A673 (cell line): ENCODE measurements at places on chromosomes 2 and 18. TPM values are rescaled to one million over a fixed set of nuclear protein-coding genes. Genes with fewer than 3 reads are reported as not detected.

The SLC38A11 gene
- not detected in 2 replicates for total RNA-seq

The CSRNP3 gene
- total RNA-seq, result 39.5 and 47.7 TPM in 2 replicates

The SLC11A1 gene
- total RNA-seq, result 0.09 TPM in 1 of 2 replicates, not detected in the other

DNA sequence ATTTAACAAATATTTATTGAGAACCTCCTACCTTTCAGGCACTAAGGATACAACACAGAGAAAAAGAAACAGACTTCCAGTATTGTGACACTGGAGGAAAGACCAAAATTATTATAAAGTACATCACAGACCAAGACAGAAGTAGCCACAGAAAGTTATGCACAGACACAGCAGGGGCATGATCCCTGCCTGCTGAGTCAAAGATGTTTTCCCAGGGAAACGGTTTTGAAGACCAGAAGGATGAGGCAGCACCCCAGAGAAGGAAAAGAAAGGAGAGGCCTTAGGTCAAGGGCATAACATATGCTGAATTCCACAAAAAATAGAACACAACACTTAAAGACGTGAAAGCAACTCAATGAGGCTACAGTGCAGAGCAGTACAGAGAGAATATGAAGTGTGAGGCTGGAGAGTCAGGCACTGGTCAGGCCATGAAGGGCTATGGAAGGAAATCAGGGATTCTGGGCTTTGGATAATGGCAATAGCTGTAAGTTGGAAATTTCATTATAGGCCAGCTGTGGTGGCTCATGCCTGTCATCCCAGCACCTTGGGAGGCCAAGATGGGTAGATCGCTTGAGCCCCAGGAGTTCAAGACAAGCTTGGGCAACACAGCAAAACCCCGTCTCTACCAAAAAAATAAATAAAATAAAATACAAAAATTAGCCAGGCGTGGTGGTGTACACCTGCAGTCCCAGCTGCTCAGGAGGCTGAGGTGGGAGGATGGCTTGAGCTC is 8.2 kb downstream of the ADAM17 start:
- peaks cover 37% of the 10 kb centered on the region for H3K4me1 ChIP-seq
- H3K27ac ChIP-seq, result peak overlapping the region; percentile 74
- no peaks in the 10 kb centered on the region for H3K36me3 ChIP-seq
- H3K4me3 ChIP-seq, result no peak overlapping the region
- no peak for DNase-seq

DNA sequence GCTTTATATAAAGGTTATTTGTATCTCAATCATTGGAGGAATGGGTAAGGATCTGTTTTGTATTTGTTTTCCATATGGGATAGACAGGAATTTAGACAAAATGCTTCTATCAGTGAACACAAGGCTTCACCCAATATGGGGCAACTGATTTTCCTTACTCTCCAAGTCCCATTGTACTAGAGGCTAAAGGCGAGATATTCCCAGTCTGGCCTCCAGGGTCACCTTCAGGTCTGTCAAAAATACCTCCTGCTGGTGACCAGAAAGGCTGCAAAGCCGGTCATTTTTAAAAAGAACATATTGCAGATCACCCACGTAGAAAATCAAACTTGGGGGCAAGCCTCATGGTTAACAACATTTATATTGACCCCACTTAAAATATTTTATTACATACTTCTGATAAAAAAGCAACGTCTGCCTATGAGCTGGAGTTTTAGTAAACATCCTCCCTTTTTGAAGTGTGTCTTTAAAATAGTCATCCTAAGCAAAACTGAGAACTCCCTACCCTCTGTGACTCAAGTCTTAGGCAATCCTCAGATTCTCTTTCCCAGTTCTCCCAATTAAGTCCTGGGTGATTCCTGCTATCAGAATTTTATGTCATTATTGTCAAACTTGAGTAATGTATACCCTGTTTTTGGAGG is 276.6 kb downstream of the MREG start:
- no peak overlapping the region for H3K27ac ChIP-seq
- peaks cover 20% of the 10 kb centered on the region for H3K4me1 ChIP-seq
- no peak overlapping the region for H3K4me3 ChIP-seq
- no peaks in the 10 kb centered on the region for H3K27me3 ChIP-seq

GRCh38 chr2:189648846-189649509 is 12.3 kb upstream of the ASNSD1 start:
- no peak overlapping the region for H3K4me3 ChIP-seq
- no peak overlapping the region for H3K27ac ChIP-seq
- no peaks in the 10 kb centered on the region for H3K27me3 ChIP-seq
- no peaks in the 10 kb centered on the region for H3K36me3 ChIP-seq
- no peak for DNase-seq
- H3K4me1 ChIP-seq, result no peaks in the 10 kb centered on the region

- DNase-seq, result peak; percentile 46
- H3K27me3 ChIP-seq, result no peaks in the 10 kb centered on the region
- H3K4me3 ChIP-seq, result no peak overlapping the region
- no peaks in the 10 kb centered on the region for H3K36me3 ChIP-seq
- H3K4me1 ChIP-seq, result peaks cover 3% of the 10 kb centered on the region
Observed at GRCh38 chr2:25700221-25700660, 26.9 kb upstream of the DTNB start.

GRCh38 chr2:133421516-133422324 is 146.5 kb downstream of the NCKAP5 start:
- H3K27ac ChIP-seq, result no peak overlapping the region
- DNase-seq, result no peak
- peaks cover 49% of the 10 kb centered on the region for H3K4me1 ChIP-seq
- H3K36me3 ChIP-seq, result no peaks in the 10 kb centered on the region
- no peak overlapping the region for H3K4me3 ChIP-seq
- no peaks in the 10 kb centered on the region for H3K27me3 ChIP-seq
